Activated naive CD4-positive, alpha-beta T cell treated with anti-CD3 and anti-CD28 coated beads, Interleukin-2, amount 50 U/mL, for 16 hours (primary cell): ENCODE measurements at places on chromosomes 4 and X.

GRCh38 chr4:74291471-74291870, 16.8 kb upstream of the EPGN start:
- no peak for DNase-seq

DNA sequence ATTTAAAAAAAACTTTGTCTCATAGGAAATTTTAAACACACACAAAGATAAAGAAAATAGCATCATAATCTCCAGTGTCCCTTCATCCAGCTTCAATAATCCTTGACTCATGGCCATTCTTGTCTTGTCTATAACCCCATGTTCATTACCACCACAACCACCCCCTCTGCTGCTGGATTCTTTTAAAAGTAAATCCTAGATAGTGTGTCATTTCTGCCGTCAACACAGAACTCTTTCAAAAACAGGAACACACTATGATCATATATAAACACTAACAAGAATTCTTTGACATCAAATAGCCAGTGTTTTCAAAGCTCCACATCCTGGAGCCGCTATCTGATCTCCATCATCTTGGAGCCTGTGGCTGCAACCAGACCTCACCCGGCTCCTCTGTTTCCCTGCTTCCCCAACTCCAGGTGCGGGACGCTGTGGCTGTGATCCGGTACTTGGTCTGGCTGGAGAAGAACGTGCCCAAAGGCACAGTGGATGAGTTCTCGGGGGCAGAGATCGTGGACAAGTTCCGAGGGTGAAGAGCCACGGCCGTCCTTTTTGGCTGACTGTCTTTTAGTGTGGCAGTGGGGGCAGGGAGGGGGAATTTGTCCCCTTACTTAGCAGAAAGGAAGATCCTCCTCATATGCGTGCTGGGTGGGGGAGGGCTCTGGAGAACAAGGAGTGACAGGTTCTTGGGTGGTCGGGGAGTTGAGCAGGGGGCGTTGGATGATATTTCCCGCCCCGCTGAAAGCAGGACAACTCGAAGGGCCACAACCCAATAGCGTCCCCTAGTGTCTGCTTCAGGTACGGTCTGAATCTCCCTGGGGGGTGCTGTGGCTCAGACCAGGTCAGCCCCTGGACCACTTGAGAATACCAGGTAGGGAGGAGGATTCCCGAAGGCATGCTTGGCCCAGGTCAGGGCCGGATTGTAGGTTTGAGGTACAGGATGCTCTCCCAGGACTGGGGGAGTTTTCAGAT, 15.6 kb downstream of the XPNPEP2 start:
- DNase-seq, result no peak

DNA sequence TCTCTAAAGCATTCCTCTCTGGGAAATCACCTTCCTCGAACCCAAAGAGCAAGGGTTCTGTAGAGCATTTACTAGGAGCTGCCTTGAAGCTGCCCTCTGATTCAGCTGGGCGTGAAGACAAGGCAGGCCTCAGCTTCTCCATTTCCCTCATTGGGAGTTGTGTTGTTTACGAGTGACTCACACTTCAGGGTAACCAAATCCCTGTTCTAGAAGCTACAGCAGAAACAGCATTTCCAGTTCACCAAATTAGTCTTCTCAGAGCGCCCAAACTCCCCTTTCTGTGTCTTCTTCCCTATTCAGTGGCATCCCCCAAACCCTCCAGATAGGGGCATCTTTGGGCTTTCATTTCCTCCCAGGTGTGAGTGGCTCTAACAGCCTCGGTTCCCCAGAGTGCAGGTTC, 863 bp upstream of the XPNPEP2 start:
- no peak for DNase-seq

GRCh38 chr4:3302173-3302785, 9.5 kb downstream of the RGS12 start:
- peak; percentile 71 for DNase-seq

- no peak for DNase-seq
Observed at GRCh38 chr4:57122959-57123358, 12.8 kb upstream of the IGFBP7 start.

- DNase-seq, result peak; percentile 57
Observed at GRCh38 chrX:123859409-123859845, 426 bp upstream of the XIAP start.

- no peak for DNase-seq
Observed at GRCh38 chr4:111923786-111924185, 221.5 kb upstream of the FAM241A start.

- DNase-seq, result no peak
Observed at GRCh38 chrX:20438871-20439526, 172.3 kb upstream of the RPS6KA3 start.

- DNase-seq, result no peak
Observed at GRCh38 chrX:83508526-83509253, 600 bp downstream of the POU3F4 start.

DNA sequence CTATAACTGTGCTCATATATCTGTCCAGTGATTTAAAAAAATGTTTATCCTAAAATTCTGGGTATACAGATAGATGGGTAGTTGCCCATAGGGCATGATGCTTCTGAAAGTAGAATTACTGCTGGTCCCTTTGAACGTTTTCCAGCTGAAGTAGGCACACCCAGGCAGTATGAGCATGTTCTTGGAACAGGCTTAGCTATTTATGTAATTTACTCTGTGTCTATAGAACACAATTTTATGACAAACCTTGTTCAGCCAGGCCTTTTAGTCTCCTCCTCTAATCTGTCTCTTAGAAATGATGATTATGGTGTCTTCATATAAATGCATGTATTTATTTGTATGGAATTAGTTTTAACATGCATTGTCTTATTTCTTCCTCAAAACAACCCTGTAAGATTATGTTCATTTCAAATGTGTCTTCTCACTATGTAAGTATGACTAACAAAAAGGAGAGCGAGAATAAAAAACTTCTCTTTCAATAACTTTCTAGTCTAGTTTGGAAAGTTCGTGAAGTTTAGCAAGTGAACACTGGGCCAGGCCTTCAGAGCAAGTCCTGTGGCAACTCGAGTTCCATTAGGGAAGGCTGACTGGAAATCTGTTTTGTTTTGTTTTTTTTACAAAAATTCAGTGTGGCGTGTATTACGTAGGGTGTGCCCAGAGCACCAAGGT, 142.0 kb downstream of the AFF1 start:
- DNase-seq, result no peak

DNA sequence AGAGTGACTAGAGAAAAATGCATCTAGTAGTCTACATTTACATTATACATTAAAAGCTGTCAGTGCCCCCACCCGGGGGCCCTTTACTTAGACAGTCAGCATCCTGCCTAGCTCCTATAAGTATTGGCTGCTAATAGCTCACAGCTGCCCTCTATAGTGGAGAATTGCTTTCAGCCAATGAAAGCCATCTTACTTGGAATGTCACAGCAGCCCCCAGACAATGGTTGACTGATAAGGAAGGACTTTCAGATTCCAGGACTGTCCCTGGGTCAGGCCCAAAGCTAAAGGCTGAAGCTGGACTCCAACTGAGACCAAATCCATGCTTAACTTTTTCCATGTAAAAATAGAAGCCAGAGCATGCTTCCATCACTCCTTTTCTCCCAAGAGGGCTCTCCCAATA, 196.9 kb downstream of the ANKRD50 start:
- DNase-seq, result no peak

DNA sequence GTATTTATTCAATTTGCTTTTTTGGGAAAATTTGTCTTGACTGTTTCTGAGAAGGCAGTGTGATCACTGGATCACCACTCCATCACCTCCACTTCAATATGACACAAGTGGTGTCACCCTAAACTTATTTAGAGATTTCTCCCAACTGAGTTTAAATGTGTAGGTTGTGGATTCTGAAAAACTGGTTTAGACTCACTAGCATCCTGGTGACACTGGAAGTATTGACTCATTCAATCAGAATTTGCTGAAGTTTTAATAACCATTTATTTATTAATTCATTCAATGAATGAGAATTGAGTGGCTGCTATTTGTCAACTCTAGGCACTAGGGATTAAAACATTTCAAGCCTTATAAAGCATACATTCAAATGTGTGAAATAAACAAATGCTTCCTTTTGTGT, 819.1 kb upstream of the EPHA5 start:
- DNase-seq, result no peak

DNA sequence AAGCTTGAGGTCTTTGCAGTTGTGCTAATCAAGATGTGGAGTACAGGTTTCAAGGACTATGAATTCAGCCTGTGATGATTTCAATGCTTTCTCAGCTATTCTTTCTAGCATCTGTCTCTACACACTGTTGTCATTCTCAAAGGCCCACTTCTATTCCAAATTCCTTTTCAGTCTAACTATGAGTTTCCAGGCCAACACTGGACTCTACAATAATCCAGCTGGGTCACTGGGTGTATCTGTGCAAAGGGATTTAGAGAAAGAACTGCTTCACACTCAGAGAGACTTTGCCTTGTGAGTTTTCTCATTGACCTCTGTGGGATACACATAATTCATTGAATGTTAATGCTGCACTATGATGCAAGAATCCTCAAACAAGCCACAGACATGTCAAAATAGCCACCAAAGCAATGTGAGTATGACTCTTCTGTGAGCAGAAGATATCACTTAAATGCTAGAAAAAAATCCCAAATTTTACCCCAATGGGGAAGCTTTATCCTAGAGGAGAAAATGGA, 171.8 kb upstream of the CLNK start:
- DNase-seq, result no peak

DNA sequence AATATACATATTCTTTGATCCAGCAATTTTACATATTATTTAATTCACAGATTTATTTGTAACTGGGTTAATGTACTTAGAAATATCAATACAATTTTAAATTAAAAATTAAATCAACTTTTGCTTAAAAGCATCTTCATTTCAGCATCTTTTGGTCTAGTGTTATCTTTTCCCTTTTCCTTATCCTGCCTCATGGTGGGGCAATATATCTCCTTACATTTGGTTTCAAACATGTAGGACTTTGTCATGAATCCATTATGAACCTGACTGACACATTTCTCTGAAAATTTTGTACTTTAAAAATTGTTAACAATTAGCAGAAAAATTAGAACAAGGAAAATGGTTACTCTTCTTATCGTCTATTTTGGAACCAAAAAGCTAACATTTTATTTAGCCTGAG, 42.8 kb upstream of the ANK2 start:
- DNase-seq, result no peak

DNA sequence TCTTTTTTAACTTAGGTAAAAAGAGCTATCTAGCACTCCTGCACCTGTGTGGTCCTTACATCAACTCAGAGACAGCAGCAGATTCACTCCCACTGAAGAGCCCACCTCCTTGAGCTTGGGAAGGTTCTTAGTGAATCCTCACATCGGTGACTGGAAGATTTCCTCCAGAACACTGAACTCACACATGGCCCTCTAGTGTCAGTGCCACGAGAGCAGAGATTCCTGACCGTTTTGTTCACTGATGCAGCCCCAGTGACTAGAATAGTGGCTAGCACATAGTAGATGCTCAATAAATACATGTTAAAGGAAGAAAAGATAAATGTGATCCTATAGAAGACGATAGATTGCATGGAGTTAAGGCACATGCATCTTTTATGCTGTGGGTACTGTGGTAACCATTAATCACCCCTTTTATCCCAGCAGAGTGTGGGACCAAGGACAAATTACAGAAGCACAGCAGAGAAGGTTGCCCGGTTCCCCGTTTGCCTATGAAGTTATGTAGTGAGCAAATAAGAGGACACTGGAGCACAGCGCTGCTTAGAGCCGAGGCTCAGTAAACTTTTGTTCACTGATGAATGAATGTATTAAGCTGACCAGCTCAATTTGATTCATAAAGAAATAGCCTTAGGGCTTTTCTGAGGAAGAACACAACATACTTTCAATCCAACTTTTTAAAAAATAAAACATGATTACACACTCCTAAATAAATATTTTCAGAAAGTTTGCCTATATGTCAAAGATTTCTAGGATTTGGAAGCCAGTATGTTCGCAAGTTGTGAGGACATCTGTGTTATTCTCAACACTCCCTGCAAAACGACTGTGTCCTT, 8.7 kb downstream of the GASK1B start:
- DNase-seq, result no peak

DNA sequence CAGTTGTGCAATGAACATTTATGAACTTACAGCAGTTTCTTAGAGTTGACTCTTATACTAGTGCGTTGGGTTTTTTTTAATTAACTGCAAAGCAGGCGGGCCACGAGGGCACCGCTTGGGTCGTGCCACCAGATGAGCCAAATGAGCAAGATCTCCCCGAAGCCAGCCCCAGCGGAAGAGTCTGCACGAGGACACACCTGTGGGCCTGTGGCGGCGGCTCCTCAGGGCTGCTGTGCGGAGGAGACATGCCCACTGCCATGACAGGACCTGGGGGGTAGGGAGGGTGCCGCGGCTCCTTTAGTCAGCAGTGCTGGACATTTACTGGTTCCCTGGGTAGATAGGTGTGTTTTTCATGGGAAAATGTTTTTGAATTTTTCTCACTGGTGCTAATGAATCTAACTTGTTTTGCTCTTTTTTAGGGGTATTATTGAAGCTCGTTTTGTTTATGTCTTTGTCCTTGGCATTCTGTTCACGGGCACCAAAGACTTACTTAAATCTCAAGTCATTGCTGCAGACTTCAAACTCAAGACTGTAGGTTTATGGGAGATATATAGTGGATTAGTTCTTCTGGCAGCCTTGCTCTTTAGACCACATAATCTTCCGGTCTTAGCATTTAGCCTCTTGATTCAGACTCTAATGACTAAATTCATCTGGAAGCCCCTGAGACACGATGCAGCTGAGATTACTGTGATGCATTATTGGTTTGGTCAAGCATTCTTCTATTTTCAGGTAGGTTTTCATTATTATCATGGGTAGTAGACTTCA, 31.2 kb downstream of the PIGG start:
- no peak for DNase-seq

DNA sequence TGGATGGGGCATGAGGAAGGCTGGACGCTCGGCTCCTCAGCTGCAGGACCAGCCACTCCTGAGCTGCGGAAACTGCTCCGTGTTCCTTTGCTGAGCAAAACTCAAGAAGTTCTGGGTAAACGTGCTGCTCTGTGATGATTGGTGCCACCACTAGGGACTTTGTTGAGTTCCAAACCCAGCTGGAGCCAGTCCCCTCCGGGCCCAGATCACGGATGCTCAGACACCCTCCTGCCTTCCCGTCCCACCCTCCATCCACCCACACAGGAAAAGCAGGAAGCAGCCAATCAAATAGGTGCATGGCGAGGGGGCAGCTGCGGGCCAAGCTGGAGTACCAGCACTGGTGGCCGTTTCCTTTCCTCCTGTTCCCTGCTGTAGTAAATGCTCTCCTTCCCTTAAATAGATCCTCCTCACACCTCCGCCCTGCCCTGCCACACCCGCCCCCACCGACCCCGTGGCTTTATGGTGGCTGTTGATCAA, 68.0 kb downstream of the ADRA2C start:
- no peak for DNase-seq

DNA sequence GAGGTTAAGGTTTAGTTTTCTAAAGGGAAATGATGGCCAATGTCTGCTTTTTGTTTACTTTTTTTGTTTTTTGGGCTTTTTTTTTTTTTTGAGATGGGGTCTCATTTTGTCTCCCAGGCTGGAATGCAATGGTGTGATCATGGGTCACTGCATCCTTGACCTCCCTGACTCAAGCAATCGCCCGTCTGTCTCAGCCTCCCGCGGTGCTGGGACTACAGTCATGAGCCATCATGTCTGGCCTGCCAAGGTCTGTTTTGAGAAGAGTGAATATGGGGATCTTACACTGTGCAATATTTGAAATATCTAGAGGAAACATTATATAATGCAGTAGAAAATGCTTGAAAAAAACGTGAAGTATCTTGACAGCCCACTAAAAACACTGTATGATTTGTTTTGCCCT, 162.5 kb downstream of the GASK1B start:
- no peak for DNase-seq
